DND-41 (cell line): ENCODE measurements at places on chromosomes 12 and 14.

DNA sequence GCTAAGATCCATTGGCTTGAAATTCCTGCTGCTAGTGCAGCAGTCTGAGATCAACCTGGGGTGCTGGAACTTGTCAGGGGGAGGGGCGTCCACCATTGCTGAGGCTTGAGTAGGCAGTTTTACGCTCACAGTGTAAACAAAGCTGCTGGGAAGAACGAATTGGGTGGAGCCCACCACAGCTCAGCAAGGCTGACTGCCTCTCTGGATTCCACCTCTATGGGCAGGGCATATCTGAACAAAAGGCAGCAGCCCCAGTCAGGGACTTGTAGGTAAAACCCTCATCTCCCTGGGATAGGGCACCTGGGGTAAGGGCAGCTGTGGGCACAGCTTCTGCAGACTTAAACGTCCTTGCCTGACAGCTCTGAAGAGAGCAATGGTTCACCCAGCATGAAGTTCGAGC lies 191.7 kb downstream of the ALG10B start:
- DNase-seq = no peak

DNA sequence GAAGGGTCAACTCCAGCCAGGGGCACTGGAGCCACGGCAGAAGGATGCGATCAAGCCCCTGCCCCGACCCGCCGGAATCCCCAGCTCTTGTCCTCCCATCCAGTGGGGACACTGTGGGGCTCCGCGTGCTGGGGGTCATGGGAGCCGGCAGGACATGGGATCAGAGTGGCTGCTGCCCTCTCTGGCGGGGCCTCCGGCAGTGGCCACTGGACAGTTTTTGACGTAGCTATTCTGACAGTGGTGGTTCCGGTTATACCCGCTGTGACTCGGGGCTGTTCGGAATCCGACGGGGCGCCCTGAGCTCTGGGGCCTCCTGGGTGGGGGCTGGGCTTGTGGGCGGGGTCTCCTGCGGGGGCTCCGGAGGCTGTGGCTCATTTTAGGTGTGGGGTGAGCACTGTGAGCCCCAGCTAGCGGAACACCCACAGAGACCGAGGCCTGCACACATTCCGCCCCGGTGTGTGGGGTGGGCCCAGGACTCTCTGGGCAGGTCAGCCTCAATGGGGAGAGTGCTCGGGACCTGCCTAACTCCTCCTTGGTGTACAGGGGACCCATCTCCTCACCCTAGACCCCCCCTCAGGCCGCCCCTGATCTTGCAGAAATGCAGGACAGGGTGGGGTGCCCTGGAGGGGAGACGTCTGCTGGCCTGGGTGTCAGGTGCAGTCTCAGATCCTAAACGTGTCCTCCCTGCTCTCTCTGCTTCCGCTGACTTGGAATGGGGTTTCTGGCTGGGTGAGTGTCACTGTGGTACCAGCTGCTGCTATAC lies 374.2 kb downstream of the TMEM121 start:
- no peak for DNase-seq

GRCh38 chr14:22513066-22513812 lies 75.8 kb downstream of the DAD1 start:
- no peak for DNase-seq

DNA sequence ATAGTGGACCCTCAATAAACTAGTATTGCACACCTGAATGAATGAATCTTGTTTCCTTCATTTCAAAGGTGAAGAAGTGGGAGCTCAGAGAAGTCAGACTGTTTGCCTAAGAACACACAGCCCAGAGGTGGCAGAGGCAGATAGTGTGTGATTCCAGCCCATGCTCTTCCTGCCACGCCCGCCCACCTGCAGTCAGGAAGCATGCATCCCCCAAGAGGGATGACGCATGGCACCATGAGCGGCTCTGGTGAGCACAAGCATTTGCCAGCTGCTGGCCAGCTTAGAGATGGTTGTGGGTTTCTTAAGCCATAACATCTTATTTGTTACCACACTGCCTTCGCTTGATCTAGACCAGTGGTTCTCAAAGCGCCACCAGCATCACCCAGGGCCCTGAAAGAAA lies 133.8 kb downstream of the RIMBP2 start:
- no peak for DNase-seq

DNA sequence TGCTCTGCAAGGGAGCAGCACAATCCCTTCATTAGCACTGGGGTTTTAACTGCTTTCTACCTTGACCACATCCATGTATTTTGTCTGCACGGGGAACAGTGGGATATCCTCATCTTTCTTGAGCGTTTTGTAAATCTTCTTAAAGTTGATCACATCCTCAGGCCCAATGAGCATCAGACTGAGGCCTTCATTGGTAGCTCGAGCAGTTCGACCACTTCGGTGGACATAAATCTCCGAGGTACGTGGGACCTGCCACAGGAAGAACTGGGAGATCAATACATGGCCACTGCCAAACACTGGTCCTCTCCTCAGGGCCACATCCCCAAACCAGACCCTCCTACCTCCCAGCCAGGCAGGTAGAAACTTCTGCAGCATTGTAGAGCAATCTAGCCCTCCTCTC lies 26.1 kb downstream of the DDX24 start:
- DNase-seq = no peak

- no peak for DNase-seq
Observed at GRCh38 chr14:65019944-65020566, 33.4 kb downstream of the FNTB start.

- DNase-seq = no peak
Observed at GRCh38 chr12:8554451-8555195, 13.9 kb upstream of the CLEC4E start.

DNA sequence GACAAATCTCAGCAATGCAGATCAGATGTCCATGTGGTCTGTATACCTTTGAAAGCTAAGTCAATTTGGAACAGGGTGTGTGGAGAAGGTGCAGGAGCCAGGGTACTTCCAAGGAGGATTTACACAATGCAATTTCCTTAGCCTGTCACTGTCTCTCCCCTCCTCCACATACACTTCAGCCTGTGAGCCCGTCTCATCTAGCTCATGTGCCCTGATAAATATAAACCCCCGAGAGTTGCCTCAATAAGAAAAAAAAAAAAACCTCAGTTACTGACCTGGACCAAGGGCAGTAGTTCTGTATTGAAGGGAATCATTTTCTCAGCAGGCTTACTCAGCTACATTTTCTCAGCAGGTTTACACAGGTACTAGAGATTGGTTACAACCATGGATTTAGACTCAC lies 132.1 kb upstream of the PELI2 start:
- DNase-seq = no peak

DNA sequence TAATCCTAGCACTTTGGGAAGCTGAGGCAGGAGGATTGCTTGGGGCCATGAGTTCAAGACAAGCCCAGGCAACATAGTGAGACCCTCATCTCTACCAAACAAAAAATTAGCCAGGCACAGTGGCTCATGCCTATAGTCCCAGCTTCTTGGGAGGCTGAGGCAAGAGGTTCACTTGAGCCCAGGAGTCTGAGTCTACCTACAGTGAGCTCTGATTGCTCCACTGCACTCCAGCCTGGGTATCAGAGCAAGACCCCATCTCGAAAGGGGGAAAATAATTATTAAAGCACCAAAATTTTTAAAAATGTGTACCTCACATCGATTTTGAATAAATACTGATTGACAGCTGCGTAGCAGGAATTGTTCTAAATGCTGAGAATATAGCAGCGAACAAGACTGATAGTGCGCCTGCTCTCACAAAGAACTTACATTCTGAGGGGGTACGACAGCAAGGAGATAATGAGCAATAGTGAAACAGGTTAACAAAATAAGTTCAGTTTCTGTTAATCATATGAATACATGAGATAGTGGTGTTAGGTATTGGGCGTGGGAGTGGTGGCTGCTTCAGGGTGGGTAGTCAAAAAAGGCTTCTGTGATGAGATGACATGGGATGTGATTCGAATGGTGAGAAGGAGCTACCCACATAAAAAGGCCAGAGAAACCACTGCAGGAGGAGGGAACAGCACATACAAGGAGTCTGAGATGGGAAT lies 19.6 kb downstream of the HCFC2 start:
- DNase-seq = no peak

DNA sequence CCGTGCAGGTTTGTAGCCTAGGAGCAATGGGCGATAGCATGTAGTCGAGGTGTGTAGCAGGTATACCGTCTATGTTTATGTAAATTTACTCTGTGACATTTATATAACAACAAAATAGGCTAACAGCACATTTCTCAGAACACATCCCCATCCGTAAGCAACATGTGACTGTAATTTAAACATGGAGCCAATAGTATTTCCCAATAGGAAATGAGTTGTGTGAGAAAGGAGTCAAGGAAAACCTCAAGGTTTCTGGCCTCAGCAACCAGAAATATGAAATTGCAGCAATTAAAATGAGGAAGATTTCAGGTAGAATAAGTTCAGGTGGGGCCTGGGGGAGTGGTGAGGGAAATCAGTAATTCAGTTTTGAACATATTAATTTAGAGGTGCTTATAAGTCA lies 136.0 kb downstream of the MSRB3 start:
- no peak for DNase-seq

DNA sequence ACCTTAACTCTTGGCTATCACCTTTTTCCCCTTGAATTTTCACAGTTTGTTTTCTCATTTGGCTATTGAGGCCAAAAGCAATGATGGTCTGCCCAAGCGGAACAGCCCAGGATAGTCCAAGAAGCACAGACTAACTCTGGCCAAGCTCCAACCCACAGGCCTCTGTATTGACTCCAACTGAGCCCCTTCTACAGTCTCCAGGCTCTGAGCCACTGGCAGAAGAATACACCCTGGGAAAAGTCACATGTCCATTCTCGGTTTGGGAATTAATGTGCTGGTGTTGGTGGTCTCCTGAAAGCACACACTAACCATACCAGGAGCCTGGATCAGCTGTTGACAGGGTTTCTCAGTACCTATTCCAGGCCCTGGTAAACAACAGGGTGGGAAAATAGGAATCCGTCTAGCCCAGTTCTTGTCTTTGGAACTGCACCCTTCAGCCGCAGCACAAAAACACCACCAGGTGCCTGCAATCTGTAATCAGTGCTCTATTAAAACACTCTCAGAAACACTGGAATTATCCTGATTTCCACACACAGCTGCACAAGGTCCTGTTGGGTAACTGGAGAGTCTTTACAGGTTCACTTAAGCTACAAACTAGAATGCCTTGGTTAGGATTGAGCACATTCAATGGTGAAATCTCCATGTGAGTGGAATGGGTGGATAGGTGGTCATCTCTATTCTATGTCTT lies 63.6 kb downstream of the STXBP6 start:
- no peak for DNase-seq

GRCh38 chr12:64160021-64160710 lies 61.9 kb downstream of the KICS2 start:
- DNase-seq = no peak

- DNase-seq = no peak
Observed at GRCh38 chr12:25186788-25187402, 8.1 kb downstream of the DNAI7 start.

DNA sequence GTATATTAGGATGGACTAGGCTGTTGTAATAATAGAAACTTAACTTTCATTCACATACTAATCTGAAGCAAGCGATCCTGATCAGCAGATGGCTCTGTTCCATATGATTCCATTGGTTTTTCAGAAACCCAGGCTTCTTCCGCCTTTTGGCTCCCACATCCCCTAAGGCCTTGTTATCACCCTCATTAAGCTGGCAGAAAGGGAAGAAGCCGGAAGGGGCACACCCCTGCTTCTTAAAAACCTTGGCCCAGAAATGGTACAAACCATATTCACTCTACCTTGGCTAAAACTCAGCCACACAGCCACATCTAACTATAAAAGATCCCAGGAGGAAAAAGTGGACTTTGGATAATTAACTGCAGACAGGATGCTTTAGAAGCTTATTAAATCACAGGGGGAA lies 329.2 kb downstream of the PCNX1 start:
- no peak for DNase-seq

- DNase-seq = no peak
Observed at GRCh38 chr12:62599854-62600437, 133.3 kb downstream of the MON2 start.

GRCh38 chr12:89344862-89345202 lies 7.5 kb downstream of the DUSP6 start:
- DNase-seq = no peak

DNA sequence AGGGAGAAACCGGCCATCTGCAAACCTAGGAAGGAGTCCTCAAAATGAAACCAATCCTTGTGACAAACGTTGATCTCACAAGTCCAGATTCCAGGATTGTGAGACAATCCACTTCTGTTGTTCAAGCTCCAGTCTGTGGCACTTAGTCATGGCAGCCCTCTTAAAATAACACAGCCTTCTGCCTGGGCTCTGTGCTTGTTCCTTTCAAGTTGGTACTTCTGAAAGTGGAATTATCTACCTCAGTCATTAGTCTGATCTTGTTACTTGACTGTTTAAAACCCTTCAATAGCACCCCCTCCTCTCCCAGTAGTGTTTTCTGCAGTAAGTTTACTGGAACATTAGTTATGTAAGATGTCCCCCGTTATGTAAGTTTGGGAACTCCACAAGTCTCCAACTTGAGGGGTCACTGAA lies 111.0 kb upstream of the HIF1A start:
- no peak for DNase-seq

GRCh38 chr12:96143392-96143791 lies 50.8 kb upstream of the ELK3 start:
- DNase-seq = peak; percentile 8

DNA sequence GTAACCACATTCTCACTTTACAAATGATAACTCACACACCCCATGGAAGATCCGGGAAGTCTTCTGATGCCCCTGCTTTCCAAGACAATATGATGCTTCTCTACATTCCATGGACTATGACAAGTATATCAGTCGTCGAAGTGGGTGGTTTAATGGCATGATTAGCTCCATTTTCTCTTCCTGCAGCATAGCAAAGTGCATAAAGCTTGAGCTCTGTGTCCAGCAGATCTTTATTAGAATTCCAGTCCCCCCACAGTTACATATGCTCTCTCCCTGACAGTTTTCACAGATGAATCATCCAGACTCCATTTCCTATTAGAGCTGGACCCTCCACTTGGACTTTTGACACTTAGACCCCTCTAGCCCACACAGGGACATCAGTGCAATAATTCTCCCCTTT lies 174.9 kb downstream of the BCAT1 start:
- DNase-seq = no peak

GRCh38 chr12:22121224-22121623 lies 75.2 kb downstream of the CMAS start:
- DNase-seq = no peak

GRCh38 chr14:79580414-79580813 lies 630.9 kb downstream of the DIO2 start:
- DNase-seq = no peak

DNA sequence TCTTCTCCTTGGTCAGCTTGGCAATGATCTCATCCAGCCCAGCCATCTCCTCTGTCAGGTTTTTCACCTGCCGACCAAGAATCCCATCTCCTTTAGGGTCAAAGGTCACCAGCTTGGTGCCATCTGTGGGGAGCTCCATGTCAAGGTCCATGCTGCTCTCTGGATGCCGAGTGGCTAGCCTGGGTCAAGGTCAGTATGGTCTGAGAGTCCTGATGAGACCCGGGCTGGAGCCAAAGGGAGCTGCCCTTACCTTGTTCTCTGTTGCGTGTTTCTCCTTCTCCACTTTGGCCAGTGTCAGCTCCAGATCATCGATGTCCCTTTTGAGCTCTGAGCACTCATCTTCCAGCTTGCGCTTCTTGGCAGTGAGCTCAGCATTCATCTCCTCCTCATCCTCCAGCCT lies 11.8 kb downstream of the MYH7 start:
- no peak for DNase-seq

- no peak for DNase-seq
Observed at GRCh38 chr14:47674148-47674542, 1.3 kb downstream of the MDGA2 start.

GRCh38 chr14:29814156-29815015 lies 113.3 kb downstream of the PRKD1 start:
- no peak for DNase-seq
